ENCODE measurements at places on chromosomes 3 and 15.

- DNase-seq: no peak
Observed at GRCh38 chr3:197306374-197307086, 8.1 kb upstream of the DLG1 start.

DNA sequence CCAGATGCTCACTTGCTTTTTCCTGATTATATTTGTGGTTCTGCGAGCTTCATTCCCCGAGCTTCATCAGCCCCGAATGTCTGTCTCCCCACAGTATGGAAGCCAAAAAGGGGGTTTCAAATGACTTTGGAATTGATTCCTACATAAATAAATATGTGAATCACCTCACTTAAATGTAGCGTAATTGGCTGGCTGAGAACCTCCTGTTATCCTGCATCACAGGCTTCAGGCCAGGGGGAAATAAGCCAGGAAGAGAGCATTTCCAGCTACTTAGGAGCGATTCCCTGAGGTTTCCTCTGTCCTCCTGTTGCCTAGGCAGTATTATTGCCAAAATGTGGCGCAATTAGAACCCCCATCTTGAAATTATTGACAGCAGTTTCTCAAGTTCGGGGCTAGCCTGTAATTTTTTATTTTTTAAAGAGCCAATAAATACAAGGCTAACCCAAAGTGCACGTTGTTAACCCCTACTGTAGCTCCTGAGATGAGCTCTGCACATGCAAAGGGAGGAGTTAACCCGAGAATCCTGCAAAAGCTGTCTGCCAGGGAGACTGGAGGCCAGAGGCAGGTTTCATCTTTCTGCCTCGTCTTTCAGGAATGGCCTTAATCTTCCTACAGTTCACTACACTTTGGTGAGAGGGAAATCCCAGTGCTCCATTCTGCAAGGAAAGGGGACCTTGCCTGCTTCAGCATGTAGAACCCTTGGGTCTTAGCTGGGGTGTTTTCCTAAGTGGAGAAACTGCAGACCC lies 148.2 kb downstream of the ADAMTS9 start:
- no peak for DNase-seq

DNA sequence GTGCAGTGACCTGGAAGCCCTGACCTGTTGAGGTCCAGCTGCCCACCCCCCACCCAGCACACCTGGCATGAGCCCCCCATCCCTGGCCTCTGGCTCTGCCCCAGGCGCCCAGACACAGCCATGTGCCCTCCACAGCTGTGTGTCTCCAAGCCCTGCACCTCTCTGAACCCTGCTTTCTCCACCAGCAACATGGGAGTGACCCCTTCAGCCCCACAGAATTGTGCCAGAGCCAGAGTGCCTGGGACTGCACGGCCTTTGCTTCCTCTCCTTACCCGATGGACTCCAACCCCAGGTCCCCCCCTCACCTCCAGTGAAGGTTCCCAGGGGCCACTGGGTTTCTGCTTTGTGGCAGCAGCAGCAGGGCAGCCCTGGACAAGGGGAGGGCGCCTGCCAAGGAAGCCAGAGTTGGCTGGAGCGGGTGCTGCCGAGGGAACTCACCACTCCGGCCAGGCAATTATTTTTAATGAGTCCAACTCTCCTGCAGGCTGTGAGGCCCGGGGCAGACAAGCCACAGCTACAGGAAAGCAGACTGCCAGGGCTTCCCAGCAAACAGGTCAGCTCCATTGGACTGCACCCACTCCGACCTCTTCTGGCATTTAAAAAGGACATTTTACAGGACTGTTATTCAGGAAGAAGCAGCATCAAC lies 24.1 kb downstream of the PRR20G start:
- no peak for DNase-seq

GRCh38 chr15:97082830-97083229 lies 752.3 kb downstream of the NR2F2 start:
- DNase-seq: no peak

DNA sequence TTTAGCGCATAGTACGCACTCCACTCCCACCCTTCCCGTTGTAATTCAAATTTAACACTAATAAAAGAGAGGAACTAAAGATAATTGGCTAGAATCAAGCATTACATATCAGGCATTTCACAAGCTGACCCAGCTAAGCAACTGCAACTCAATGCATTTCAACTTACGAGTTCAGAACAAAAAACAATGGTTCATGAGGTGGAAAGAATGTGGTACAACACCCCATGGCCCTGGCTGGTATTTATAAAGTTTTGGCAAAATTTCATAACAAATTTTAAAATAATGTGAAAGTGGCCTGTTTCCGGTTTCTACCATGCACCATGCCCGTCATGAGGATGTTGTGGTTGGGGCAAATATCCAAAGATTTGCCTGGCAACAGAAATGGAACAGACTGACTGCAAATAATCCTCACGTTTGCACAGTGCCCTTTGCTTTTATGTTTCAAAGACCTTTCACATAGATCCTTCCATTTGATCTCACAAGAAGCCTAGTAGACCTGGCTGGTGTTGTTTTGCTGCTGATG lies 455.3 kb upstream of the NR2F2 start:
- no peak for DNase-seq

- DNase-seq: no peak
Observed at GRCh38 chr3:195005759-195006510, 265.0 kb downstream of the XXYLT1 start.

- no peak for DNase-seq
Observed at GRCh38 chr3:178526291-178526690, 9.9 kb upstream of the KCNMB2 start.

DNA sequence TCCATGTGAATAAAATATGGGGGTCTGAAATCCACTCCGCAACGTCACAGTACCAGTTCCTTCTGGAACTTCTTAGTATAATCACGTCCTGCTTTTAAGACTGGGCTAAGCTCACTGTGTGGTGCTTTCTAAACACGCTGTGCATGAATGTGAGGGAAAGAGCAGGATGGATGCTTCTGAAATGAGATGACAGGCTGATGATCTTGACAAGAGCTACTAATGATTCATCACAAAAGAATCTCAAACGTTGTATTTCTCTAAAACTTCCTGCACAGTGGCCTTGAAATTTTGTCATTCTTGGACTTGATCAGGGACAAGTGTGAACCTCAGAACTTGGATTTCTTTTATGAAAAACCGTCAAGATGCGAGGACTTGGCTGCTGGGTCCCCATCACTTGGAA lies 221.4 kb downstream of the CADPS start:
- no peak for DNase-seq

- DNase-seq: no peak
Observed at GRCh38 chr3:188166441-188166840, 12.5 kb downstream of the LPP start.

GRCh38 chr15:69526081-69527061 lies 73.8 kb downstream of the RPLP1 start:
- no peak for DNase-seq
